Activated CD4-positive, alpha-beta T cell treated with anti-CD3 and anti-CD28 coated beads, Interleukin-2, amount 50 U/mL, for 4 hours (primary cell): ENCODE measurements at places on chromosomes 5 and 9.

DNA sequence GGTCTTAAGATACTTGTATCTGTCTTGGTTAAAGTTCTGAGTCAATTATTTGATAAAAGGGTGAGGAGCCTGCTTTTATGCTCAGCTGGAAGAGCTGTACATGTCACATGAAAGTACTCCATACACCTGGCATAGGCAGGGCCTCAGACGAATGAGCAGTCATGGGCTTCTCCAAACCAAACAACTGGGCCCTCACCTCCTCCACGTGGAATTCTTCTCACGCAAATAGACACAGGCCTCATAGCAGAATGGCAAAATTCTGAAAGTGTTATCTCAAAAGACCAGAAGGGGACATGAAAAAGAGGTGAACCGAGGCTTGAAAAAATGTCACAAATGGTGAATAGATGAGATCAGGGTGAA lies 48.6 kb downstream of the FAM240B start:
- no peak for DNase-seq

- no peak for DNase-seq
These were observed 1103.5 kb upstream of the DMAC1 start for GRCh38 chr9:8903077-8903476.

- DNase-seq: no peak
These were observed 426.6 kb upstream of the WWC1 start for GRCh38 chr5:167864801-167865200.

DNA sequence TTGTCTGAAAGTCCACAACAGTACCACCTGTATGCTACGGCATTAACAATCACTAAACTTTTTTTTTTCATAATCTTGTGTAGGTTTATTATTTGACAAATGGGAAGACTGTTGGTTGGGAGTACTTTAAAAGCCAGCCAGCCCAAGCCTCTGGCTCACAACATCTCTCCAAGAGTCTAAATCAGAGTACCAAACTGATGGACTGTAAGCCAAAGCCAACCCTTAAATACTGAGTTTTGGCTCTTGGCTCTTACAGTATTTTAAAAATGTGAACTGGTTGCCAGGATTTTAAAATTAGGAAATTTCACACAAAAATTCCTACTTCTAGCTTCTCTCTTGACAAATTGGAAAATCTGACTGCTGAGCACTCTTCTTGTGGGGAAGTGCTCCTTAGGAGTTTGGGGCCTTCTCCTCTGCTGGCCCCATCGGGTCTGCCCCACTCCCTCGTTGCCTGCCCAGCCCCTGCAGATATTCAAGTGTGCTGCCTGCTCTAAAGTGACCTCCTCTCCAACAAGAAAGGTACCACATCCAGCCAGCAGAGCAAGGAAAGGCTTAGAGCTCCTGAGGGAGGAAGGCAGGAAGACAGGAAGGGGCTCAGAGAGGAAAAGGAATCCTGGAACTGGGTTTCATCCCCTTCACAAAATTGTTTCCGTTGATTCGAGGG lies 21.8 kb upstream of the TMOD1 start:
- DNase-seq: no peak

GRCh38 chr5:117143406-117143805 lies 568.8 kb upstream of the SEMA6A start:
- DNase-seq: no peak

DNA sequence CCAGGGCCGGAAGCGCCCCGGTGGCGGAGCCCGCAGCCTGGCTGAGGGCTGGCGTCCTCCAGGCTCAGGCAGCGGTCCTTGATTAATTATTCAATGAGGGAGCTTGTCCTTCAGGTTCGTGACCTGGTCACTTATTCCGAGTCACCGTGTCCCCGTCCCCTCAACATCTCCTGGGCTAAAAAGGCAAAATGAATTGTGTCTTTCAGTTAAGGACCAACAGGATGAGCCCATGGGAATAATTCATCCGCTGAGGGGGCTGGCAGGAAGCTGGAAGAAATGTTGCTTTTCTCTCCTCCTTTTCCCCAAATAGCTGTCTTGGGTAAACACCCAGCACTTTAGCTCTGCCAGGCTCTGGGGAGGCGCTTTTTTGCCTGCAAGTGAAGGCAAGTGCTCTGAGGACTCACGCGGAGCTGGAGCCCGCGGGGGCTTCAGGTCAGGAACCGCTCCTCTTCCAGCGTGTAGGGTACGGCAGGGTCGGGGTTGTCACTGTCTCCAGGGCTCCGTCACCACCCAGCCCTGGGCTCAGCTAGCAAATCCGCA lies 13.1 kb downstream of the KCNT1 start:
- DNase-seq: no peak

GRCh38 chr5:147339313-147339712 lies 104.5 kb downstream of the STK32A start:
- DNase-seq: no peak

DNA sequence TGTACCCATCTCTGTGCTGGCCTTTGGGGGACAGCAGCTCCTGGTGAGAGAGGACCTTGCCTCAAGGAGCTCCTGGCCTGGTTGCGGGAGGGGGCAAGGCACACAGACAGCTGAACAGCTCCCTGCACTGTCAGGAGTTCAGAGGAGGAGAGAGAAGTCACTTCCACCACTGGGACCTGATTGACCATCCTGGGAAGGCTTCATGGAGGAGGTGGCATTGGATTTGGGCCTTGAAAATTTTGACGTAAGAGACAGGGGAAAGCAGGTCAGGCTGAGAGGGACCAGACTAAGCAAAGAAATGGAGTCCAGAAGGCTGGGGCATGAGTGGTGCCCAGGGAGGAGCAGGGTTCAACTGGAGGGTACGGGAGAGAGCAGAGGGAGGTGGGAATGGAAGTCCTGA lies 20.3 kb upstream of the DAB2IP start:
- DNase-seq: no peak
